ENCODE measurements at places on chromosomes 12 and 14.

- no peak for DNase-seq
Measured at GRCh38 chr12:132739600-132740312, 21.9 kb downstream of the ANKLE2 start.

DNA sequence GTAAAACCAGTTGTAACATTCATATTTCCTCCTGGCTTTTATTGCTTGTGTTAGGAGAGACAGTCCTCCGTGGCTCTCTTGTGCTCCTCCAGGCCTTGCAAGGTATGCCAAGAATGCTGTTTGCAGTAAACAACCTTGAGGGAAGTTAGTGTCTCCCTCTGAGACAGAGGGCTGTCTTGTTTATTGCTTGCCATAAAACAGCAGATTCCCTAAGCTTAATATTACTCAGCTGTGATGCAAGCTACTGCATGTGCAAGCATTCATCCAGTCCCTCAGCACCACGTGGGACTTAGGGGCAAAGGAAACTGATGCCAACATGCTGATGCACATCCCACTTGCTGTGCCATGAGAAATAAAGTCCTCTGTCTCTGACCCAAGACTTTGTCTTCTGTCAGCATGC is 6.6 kb downstream of the POMT2 start:
- peak; percentile 64 for DNase-seq

- DNase-seq: peak; percentile 94
Measured at GRCh38 chr14:100072783-100073346, 7.6 kb downstream of the EVL start.

DNA sequence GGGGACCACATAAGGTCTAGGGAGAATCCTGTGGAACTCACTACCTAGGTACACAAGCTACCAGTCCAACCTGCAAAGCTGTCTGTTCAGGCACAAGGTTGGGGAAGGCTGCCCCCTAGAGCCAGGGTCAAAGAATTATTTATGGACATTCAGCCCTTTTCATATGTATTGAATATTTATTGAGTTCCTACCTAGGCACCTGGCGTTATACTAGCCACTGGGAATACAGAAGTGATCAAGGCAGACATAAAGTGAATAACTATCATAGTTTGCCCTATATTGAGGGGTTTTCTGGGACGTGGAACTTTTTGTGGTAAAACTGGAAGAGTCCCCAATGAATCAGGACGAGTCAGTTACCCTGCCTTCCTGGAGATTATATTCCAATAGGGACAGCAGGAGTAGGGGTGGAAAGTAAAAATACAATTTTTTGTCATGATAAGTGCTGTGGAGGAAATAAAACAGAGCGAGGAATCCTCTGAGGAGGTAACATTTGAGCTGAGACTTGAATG is 5.8 kb upstream of the SLC48A1 start:
- DNase-seq: peak; percentile 76

DNA sequence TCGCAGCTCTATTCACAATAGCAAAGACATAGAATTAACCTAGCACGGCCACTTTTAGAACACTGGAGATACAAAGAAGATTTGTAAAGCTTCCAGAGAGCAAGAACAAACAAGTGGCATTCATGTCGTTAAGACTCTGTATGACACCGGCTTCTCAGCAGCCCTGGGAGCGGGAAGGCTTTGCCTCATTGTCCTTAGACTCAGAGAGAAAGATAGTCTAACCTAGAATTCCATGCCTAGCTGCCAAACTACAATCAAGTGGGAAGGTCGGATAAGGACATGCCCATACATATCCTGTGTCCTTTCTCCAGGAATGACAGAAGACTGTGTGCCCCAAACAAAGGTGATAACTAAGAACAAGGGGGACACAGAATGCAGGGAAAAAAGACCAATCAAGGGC is 1038.3 kb downstream of the BCL11B start:
- DNase-seq: no peak

- no peak for DNase-seq
Measured at GRCh38 chr14:97021571-97022168, 224.5 kb downstream of the VRK1 start.

DNA sequence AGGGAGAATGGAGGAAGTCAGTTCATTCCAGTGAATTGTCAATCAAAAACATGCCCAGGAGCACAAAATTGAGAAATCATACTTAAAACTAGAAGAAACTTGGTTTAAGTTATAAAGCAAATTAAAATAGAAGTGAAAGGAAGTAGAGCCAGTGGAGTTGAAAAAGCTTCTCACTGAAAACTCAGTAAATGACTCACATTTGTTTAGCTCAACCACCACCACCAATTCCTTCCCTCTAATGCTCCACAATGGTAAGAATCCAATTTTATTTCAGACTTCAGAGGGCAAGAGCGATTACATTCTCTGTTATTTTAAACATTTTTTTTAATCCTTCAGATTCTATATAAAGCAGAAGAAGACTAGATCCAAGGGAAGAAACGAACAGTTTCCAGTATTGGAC is 19.4 kb downstream of the UTP20 start:
- no peak for DNase-seq

DNA sequence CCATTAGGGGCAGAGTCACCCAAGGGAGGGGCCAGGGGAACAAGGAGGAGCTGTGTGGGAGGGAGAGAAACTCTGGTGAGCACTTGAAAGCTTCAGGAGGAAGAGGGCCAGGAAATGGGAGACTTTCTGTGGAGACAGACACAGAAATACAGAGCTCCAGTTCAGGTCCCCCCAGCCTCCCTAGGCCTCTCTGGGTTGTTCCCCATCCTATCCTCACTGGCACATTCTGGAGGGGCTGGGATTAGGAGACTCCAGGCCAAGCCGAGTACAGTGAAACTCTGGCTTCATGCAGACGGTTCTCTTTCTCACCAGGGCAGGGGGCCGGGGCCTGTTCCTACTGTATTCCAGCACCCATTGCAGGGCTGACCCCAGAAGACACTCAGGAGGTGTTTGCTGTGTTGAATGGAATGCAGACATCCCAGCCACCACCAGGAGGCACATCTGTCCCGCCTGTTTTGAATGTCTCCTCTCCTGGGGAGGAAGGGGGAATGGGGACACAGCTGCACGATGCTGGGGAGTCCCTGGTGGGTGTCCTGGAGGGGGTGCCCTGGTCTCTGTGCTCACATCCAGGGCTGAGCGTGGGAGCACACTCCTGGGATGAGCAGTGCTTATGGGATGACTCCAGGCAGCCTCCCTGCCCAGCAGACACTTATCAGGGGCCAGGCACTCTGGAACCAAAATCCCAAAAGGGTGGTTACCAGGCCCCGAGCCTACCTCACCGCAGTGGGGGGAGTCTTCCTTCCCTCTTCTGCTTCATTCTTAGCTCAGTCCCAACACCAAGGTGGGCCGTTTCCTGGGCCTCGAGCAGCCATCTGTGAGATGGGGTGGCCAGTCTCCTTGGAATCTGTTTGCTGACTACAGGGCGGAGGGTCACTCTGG is 5.5 kb upstream of the KRT84 start:
- DNase-seq: peak; percentile 40

DNA sequence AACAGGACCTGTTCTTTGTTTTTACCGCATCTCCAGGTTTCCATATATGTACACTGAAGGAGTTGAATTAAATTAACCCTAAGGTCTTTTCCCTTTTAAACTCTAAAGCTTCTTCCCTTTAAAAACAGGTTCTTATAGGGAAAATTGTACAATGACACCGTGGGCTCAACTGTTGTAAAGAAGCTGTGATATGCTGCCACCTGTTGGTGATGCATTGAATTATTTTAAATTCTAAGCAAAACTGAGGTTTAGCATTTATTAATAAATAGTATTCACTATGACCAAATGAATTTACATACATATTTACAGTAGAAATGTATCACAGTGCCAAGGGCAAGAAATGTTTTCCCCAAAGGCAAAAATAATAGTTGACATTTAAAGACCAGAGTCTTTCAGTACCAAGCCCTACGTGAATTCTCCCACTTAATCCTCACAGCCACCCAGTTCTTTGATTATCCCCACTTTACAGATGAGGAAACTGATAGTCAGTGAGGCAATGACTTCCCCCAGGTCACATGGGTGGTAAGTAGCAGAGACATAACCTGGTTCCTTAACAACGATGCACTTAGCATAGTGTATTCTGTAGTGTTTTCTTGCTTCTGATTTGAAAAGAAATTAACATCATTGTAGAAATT is 35.7 kb upstream of the TMEM263 start:
- DNase-seq: peak; percentile 79

DNA sequence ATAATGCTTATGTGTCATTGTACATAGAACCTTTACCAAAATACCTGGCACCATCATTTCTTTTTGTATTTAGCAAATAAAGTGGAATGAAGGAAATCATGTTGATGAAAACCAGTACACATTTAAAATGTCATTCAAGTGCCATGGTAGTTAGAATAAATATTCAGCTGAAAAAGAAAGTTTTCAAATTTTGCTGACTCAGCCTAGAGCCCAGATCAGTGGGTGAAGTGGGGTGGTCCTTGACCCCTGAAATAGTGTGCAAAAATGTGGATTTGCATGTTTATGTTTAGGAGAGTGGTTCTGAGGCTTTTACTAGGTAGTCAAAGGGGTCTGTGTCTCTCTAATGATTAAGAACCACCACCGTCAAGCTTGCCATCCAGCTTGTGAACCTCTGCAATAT is 418.7 kb downstream of the ETNK1 start:
- no peak for DNase-seq

GRCh38 chr12:100576331-100577036 is 3.0 kb downstream of the GAS2L3 start:
- DNase-seq: peak; percentile 95

- DNase-seq: no peak
Measured at GRCh38 chr12:27511723-27512045, 12.3 kb upstream of the PPFIBP1 start.

DNA sequence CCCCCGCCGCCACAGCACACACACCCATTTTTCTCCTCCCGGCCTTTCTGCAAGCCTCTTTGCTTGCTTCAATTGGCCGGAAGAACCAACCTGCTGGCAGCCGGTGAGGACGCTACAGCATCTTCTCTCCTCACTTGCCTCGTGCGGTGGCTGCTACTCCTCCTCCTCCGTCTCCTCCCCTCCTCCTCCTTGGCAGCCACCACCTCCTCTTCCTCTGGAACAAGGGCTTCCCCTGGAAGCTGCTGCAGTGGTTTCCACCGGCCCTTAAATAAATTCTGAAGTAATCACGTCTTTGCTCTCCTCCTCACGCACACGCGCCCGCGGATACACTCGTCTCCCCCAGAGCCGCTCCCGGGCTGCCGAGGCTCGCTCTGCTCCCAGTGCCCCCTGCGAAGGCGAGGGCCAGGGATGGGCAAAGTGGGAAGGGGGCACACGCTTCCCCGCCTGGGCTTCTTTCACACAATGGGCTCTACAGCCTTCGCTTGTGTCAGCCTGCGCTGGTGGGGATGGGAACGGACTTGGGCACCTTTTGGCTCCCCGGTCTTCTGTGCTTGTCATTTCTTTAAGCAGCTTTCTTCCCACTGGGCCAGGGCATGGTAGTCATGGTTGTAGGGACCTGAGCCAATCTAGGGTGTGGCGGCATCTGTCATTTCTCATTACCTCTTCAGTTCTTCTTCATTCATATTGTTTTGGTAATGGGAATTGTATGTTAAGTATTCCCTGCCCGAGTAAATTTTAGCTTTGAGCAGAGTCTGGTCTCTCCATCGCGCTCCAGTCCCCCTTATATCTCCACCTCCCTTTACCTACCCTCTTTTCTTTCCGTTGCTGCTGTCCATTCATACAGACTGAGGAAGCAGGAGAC is at the start of gene PPFIA2:
Gene PPFIA2 (minus strand): TSS at position 161 of the 862 bp plus-strand sequence.
- DNase-seq: peak; percentile 3

- no peak for DNase-seq
Measured at GRCh38 chr12:107523775-107524535, 161.6 kb upstream of the PWP1 start.

DNA sequence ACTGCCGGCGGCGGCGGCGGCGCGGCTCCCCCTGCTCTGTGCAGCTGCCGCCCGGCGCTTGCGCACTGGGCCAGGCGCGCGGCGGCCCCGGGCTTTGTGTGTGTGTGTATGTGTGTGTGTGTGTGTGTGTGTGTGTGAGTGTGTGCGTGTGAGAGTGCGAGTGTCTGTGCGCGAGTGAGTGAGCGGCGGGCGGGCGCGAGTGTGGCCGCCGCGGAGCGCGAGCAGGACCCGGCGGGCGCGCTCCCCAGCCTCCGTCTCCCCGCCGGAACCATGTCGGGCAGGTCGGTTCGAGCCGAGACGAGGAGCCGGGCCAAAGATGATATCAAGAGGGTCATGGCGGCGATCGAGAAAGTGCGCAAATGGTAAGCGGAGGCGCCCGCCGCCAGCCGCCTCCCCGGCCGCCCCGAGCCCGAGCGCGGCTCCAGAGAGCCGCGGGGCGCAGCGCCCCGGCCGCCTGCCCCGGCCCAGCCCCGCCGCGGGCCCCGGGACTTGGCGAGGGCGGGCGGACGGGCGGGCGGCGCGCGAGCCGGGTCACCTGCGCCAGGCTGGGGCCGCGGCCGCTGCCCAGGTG is at the start of gene BCL7A:
Gene BCL7A (plus strand): TSS at position 63 of the 571 bp plus-strand sequence. CDS start 208 bp downstream, at position 271.
- DNase-seq: peak; percentile 70

DNA sequence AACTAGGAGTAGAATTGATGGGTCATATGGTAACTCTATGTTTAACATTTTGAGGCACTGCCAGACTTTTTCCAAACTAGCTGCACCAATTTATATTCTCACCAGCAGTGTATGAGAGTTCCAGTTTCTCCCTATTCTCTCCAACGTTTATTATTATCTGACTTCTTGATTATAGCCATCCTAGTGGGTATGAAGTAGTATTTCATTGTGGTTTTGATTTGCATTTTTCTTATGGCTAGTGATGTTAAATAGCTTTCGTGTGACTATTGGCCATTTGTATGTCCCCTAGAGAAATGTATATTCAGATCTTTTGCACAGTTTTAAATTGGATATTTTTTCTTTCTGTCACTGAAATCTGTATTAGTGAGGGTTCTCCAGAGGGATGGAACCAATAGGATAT is 37.8 kb downstream of the HELB start:
- no peak for DNase-seq

DNA sequence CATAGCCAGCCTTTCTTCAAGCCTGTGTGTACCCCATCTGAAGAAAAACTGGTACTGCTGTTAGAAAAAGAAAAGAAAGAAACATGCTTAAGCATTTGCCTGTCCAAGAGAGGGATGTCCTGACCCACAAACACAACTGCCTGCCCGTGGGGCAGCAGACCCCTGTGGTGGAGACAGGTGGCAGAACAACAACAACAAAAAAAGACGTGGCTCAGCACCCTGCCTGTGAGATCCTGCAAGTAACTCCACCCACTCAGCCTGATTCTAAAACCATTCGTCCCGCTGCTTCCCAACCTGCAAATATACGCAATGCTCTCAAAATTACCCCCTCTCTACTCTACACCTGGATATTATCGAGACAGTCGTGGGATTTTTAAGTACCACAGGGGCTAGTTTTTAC is 64.9 kb upstream of the ZDHHC17 start:
- no peak for DNase-seq

DNA sequence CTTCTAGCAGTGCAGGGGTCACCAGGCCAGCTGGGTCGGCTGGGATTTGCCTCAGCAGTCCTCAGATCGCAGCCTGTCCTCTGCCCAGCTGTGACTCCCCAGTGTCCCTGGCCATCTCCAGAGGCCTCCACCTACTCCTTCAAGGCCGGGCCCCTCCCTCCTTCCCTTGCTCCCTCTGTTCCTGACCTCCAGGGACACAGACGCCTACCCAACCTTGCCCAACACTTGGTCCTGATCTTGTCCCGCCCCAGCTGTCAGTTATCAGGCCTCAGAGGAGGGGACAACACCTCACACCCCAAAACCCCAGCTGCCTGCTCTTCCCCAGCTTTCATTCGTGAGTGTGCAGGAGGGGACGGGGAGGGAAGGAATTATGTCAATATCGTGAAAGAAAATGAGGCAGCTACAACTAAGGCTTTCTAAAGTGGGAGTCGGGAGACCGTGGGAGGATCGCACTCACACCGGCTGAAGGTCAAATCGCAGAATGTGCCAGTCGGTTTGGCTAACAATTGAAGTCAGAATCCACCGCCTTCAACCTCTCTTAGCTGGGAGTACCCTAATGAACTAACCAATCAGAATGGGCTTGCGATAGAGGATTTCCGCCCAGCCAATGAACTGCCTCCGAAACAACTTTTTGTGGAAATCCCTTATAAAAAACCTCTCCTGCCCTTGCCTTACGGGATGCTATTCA is 9.4 kb upstream of the PLBD2 start:
- DNase-seq: peak; percentile 28

All from suppressor macrophage (primary cell).